ENCODE measurements at places on chromosomes 16 and 17.

DNA sequence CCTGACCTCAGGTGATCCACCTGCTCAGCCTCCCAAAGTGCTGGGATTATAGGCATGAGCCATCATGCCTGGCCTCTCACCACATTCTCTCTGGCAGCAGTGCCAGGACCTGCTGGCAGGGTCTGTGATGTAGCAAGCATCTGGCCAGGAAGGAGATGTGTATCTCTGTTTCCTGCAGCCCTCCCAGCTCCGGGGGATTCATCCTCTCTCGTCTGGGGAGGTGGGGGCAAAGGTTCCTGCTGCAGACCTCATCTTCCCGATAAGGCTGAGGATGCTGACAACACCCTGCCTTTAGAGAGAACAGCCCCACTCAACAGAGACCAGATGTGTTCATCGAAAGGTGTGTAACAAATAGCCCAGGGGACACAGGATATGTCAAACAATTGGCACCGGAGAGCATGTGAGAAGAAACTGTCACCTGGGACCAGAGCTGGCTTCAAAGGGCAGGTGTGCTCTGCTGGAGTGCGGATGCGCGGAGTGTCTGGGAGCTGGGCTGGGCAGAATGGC, 54.8 kb upstream of the SEC14L1 start:
- DNase-seq: peak; percentile 97

GRCh38 chr16:19105891-19106624, 7.7 kb upstream of the ITPRIPL2 start:
- no peak for DNase-seq

- DNase-seq: no peak
These were observed 25.3 kb upstream of the BRD7 start for GRCh38 chr16:50393858-50394802.

DNA sequence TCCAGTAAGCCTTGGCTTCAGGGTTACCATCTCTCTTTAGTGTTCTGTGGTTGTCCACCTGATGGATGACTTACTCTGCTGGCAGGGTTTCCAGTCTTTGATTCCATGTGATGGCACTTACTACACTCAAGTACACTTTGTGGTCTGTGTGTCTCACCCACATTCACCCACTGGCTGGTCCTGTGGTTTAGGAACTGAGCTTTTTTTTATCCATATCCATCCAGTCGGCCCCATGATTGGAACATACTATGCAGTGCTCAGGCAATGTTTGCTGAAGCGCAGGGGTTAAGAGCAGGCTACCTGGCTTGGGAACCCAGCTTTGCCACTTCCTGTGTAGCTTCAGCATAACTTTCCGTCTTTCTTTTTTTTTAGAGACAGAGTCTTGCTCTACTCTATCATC, 2.8 kb upstream of the FUS start:
- no peak for DNase-seq

GRCh38 chr17:75091855-75092327, 4.1 kb downstream of the SLC16A5 start:
- no peak for DNase-seq

GRCh38 chr16:70494777-70495176, 28.6 kb downstream of the COG4 start:
- no peak for DNase-seq

DNA sequence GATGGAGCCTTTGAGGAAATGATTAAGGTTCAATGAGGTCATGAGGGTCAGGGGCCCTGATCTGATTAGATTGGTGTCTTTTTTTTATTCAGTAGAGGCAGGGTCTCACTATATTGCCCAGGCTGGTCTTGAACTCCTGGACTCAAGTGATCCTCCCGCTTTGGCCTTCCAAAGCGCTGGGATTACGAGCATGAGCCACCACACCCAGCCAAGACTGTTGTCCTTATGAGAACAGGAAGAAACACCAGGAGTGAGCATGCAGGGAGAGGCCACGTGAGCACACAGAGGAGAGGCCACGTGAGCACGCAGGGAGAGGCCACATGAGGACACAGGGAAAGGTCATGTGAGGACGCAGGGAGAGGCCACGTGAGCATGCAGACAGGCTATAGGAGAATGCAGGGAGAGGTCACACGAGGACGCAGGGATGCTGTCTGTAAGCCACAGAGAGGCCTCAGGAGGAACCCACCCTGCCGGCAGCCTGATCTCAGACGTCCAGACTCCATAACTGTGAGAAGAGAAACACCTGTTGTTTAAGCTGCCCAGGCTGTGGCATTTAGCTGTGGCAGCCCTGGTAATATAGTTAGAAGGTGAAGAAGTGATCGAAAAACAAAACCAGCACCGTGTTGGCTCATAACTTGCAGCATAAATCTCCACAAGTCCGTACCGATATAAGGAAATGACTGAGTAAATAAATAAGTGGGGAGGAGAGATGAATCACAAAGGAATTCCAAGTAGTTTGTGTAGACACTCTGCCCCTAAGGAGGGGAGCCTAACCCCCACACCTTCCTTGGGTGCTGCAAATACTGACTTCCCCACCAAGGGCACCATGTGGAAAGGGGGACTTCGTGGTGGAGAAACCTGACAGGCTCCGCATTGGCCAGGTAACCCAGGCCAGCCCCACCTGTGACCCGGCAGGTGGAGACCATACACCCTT, 14.6 kb upstream of the CSNK1D start:
- DNase-seq: peak; percentile 100

GRCh38 chr16:66622863-66623262, 18.4 kb downstream of the CMTM3 start:
- no peak for DNase-seq

GRCh38 chr17:65504141-65504540, 57.3 kb downstream of the AXIN2 start:
- DNase-seq: no peak

- no peak for DNase-seq
These were observed 9.7 kb downstream of the CNP start for GRCh38 chr17:41976142-41976768.

DNA sequence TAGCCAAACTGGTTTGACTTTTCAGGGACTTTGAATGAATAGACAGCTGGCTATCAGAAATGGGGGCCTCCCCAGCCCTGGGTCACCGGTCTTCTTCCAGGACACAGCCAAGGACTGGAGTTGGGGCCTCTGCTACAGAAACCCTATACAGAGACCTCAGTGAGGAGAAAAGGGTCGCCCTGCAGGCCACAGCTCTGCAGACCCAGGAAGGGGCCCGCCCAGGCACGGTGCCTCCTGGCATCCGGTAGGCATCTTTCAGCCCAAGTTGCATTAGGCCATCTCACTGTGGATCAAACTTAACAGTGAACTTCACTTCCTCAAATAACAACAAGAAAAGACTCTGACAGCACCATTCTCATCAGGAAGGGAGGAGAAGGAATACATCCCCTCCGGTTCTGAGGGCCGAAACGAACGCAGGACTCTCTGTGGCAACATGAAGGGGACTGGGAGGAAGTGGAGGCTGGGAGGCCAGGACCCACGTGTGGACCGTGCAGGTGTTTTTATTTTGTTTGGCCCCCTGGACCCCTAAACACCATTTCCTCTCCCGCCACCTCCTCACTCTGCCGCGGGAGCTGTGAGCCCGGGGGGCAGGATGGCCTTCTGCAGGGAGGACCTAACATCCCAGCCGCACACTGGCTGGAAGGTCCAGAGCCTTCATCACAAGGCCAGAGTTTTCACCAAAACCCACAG, 7.2 kb downstream of the SLC38A10 start:
- DNase-seq: no peak

DNA sequence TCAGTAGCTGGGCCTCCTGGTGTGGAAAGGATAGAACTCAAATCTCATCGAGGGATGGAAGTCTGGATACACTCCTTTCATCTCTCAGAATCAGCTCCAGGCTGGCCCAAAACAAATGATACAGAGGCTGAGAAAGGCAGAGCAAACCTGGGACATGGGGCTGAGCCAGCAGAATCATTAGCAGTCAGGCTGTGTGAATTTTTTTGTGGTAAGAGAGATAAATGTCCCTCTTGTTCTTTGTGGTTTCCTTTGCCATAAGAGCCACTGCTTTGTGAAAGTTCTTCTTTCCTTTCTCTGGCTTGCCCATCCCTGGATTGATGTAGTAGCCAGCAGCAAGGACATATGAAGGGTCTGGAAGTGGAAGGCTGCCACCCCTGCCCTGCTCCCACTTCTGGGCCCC, 146.2 kb downstream of the CDH13 start:
- DNase-seq: no peak

DNA sequence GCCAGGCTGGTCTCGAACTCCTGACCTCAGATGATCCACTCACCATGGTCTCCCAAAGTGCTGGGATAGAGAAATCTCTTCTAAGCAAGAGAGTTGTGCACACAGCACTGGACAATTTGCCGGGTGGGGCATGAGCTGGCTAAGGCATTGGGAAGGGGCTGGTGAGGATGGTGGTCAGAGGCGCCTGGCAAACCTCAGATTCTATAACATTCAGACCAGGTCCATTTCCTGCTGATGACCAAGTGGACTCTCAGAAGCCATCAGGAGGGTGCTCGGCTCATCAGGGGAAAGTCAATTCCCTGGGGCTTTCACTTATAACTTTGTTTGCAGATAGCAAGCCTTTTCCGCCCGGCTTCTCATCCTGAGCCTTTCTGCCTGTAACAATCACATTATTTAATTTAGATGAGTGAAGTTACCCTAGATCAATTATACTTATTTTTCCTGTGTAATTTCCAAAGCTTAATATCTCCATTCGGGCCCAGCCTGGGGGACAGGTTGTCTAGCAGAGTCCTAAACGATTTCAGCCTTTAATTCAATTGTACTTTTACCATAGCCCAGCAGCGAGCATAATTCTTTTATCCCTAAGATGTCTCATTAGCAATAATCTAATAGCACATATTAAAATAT, 15.0 kb upstream of the SLC6A2 start:
- DNase-seq: no peak

- no peak for DNase-seq
These were observed 42.0 kb downstream of the FOXK2 start for GRCh38 chr17:82561429-82562035.

GRCh38 chr16:86304868-86305267, 205.5 kb upstream of the FOXF1 start:
- no peak for DNase-seq

- DNase-seq: no peak
These were observed 18.5 kb upstream of the CPSF4L start for GRCh38 chr17:73280191-73280590.

DNA sequence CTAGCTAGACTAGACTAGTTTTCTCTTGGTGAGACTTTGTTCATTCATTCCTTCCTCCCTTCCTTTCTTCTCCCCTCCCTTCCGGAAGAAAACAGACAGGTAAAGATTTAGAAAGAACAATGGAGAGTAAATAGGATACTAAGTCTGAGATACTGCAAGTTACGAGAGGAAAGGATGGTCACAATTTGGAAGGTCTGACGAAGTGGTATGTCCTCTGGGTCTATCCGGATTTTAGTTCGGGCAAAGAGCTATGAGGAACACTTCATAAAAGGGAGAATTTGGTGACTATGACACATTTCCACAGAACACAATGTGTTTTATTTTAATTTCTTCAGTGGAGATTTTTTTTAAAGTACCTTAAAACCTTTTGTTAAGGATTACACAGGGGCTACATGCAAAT, 107.7 kb downstream of the BRIP1 start:
- DNase-seq: no peak

DNA sequence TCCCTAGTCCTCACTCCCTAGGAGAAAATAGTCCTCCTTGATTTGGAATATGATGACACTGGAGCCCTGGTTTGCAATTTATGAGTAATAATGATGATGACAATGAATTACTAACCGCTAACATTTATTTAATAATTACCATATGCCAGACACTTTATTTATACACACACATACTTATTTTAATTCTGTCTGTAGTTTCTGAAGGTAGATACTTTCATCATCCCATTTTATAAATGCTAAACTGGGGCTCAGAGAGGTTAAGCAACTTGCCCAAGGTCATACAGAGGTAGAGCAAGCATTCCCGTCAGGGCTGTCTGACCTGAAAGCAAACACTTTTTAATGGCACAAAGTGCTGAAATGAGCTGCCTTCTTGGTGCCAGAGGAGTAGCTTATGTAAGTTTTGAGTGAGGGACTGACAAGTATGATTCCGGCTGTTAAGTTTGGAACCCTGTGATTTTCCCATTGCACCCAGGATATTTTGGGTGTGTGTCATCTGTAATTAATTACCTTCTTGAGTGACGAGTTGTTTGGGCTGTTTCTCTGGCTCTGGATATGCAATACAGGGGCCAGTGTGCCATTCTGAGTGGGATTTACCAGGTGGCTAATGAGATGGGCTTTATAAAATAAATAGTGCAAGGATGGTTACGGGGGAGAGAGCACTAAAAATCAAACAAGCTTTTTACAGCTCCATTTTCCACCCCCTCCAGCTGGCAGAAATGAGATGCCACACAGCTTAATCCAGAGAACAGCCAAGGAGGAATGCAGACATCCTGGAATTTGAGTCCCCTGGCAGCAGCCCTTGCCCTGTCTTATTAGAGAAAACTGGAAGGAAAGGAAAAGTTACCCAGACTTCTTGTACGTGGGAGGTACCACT, 211.8 kb downstream of the SNX29 start:
- peak; percentile 27 for DNase-seq

- no peak for DNase-seq
These were observed 118.4 kb upstream of the NOG start for GRCh38 chr17:56475116-56475515.

GRCh38 chr16:58010886-58011285, 9.7 kb downstream of the USB1 start:
- DNase-seq: no peak

- DNase-seq: no peak
These were observed 84.8 kb downstream of the MRM1 start for GRCh38 chr17:36686123-36686669.

DNA sequence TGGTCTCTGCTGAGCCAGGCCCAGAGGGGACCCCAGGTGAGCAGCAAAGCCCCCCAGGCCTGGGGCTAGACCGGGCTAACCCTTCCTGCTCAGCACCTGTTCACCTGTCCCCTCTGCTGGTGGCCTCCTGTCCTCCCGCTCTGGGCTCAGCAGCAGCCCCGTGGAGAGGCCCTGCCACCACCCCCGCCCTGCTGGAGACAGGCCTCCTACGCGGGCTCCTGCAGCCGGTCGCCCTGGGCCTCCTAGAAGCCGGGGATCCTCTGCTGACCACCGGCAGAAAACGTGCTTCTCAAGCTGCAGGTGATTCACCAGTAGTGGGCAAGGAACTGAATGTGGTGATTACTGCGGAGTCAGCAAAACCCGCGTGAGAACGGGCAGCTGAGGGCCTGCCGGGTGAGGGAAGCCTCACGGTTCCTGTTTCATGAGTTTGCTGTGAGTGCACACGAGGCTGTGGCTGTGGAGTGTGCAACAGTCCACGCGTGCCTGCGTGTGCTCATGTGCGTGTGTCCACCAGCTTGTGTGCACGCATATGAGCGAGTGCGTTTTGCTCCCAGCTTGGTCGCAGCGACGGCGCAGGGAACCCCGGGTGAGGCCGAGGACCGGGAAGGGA, 792 bp downstream of the SECTM1 start:
- peak; percentile 41 for DNase-seq

All from NCI-H2171 treated with DMSO at 0.1 percent for 48 hours (cell line).